HFFc6 (cell line): ENCODE measurements at places on chromosomes 1 and 21. TPM values are rescaled to one million over a fixed set of nuclear protein-coding genes. Genes with fewer than 3 reads are reported as not detected.

DNA sequence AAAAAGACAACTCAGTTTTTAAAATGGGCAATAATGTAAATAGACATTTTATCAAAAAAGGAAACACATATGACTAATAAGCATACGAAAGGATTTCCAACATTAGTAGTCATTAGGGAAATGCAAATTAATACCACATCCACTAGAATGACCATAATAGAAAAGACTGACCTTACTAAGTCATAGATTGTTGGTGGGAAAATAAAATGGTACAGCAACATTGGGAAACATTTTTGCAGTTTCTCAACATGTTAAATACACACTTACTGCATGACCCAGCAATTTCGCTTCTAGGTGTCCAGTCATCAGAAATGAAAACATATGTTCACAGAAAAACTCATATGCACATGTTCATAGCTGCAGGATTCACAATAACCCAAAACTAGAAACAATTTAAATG is 29.9 kb upstream of the SLC44A3 start:
- H3K27ac ChIP-seq: no peak overlapping the region
- DNase-seq: no peak
- H3K4me3 ChIP-seq: no peak overlapping the region
- peaks cover 48% of the 10 kb centered on the region for H3K4me1 ChIP-seq

GRCh38 chr1:101996825-101997465 is at the start of gene OLFM3:
TSS of gene OLFM3 (minus strand) at chr1:101996926.
- H3K27ac ChIP-seq: no peak within 1 kb of the TSS
- peak within 1 kb of the TSS; percentile 36; the same call in 1 of the 2 replicates for H3K4me3 ChIP-seq
- no peaks in the 10 kb centered on the region for H3K27me3 ChIP-seq

- peaks cover 4% of the 10 kb centered on the region; the same call in 1 of the 2 replicates for H3K4me1 ChIP-seq
- H3K27me3 ChIP-seq: peaks cover 19% of the 10 kb centered on the region
- H3K4me3 ChIP-seq: no peak overlapping the region
- H3K36me3 ChIP-seq: no peaks in the 10 kb centered on the region
- no peak overlapping the region for H3K27ac ChIP-seq
- DNase-seq: peak; percentile 4
Observed at GRCh38 chr1:23664837-23665795, 26.5 kb upstream of the RPL11 start.

DNA sequence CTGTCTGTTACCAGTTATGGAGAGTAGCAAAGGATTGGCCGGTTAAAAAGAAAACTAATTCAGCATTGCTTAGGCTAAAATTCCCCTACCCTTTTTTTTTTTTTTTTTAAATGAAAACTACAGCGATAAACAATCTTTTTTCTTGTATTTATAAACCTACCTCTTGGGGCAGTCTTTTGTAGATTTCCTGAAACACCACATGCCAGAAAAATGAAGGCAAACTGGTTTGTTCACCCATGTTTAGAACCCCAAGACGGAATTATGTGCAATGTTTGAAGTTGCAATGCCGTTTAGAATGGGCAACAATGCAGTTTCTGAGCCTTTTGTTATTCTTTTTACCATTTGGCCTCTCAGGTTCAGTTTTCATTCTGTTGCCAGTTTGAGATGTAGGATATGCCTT is 59.1 kb downstream of the PRDM2 start:
- H3K4me1 ChIP-seq: peaks cover 65% of the 10 kb centered on the region
- no peaks in the 10 kb centered on the region for H3K27me3 ChIP-seq
- H3K36me3 ChIP-seq: no peaks in the 10 kb centered on the region
- DNase-seq: no peak

DNA sequence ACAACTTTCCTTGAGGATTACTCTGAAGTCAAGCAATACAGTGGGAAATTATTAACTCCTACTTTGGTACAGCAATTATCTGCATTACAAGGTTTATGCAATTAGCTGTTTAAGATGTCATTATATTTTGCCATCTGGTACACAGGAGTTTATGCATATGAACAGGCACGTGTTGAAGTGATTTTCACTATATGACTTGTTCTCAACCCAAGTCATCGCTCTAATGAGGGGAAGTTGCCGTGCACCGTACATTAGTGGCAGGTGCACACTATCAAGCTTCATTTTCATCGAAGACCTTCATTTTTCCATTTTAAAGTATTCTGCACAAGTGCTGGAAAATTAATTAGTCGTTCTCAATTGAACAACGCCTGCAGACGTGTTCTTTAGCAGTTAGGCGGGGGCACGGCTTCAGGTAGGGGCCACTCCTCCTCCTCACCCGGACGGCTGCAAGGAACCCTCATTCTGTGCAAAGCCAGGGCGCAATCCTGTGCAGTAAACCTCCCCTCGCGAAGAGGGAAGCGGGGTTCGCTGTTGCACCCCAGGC is 39.8 kb upstream of the NFIA start:
- no peaks in the 10 kb centered on the region for H3K36me3 ChIP-seq
- peaks cover 2% of the 10 kb centered on the region for H3K27me3 ChIP-seq
- H3K4me3 ChIP-seq: peak overlapping the region; percentile 78; the same call in 1 of the 2 replicates

DNA sequence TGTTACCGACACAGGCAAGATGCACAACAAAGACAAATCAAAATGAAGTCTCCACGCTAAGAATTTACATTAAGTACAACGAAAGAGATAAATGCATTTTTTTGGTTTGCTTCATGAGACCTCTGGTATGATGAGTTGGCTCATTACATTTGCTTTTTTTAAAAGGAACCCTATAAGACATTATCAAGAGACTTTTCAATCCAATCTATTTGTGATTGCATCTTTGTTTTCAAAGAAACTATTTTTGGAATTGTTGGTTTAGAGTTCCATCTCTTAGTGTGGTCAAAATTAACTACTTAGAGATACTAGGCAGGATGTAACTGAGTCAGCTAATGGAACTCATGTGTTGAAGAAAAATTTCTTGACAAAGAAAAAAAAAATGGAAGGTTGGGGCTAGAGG is 200.1 kb downstream of the ZC3H11B start:
- H3K27me3 ChIP-seq: peaks cover 1% of the 10 kb centered on the region; the same call in 1 of the 2 replicates
- peak overlapping the region; percentile 54; the same call in 1 of the 2 replicates for H3K27ac ChIP-seq
- H3K4me1 ChIP-seq: peaks cover 18% of the 10 kb centered on the region; the same call in 1 of the 2 replicates
- H3K4me3 ChIP-seq: no peak overlapping the region

DNA sequence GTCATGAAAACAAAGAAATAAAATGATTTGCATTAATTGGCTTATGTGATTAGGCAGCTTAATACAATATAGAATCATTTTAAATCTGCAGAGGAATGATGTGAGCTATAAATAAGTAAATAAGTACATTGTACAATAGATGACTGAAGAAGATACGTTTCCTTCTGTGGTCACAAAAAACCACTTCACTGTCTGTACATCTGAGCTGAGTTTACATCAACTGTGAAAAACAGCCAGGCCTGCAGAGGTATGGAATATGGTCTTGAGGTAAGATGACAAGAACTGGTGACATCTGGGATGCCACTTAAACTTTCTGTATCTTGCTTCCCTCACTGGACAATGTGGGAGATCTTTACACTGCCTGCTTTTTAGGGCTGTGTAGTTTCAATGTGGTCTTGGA is 130.0 kb upstream of the BEND5 start:
- no peaks in the 10 kb centered on the region for H3K4me1 ChIP-seq
- DNase-seq: no peak
- no peaks in the 10 kb centered on the region for H3K27me3 ChIP-seq
- no peaks in the 10 kb centered on the region for H3K36me3 ChIP-seq
- no peak overlapping the region for H3K27ac ChIP-seq
- no peak overlapping the region for H3K4me3 ChIP-seq

- peaks cover 7% of the 10 kb centered on the region for H3K27me3 ChIP-seq
- H3K4me1 ChIP-seq: no peaks in the 10 kb centered on the region
- DNase-seq: peak; percentile 2
Observed at GRCh38 chr1:241336335-241336734, 20.7 kb downstream of the RGS7 start.

DNA sequence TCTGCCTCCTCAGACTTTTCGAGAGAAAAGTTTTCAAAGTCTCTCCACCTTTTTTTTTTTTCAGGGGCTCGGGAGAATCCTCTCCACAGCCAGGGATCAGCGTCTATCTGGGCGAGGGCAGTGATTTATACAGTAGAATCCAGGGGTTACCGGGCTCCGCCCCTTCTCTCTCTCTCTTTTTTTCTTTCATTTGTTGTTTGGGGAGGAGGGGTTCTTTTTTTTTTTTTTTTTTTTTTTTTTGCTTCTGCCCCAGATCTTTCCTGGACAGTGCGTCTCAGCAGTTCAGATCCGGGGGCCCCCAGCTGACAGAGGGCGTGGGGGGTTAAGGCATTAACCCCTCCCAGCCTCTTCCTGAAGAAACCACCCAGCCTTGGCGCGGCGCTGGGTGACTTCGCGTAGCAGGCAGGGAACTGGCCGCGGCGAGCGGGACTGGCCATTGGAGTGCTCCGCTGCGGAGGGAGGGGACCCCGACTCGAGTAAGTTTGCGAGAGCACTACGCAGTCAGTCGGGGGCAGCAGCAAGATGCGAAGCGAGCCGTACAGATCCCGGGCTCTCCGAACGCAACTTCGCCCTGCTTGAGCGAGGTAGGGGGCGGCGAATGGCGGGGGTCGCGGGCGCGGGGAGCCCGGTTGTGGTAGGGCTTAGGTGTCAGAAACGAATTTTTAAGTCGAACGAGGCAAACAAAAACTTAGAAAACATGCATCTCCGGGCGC is at the start of gene S1PR1:
Gene S1PR1, plus strand, starts transcription at position 504 of the 713 bp plus-strand sequence. CDS start 1,966 bp downstream, outside the sequence.
- H3K4me1 ChIP-seq: peaks cover 33% of the 10 kb centered on the region
- peak within 1 kb of the TSS; percentile 44 for H3K27ac ChIP-seq
- H3K36me3 ChIP-seq: peaks cover 8% of the 10 kb centered on the region
- peak within 1 kb of the TSS; percentile 90 for H3K4me3 ChIP-seq

GRCh38 chr1:235937123-235937522 is 70.4 kb upstream of the LYST start:
- H3K4me3 ChIP-seq: no peak overlapping the region
- H3K4me1 ChIP-seq: peaks cover 19% of the 10 kb centered on the region
- H3K36me3 ChIP-seq: no peaks in the 10 kb centered on the region
- peaks cover 4% of the 10 kb centered on the region; the same call in 1 of the 2 replicates for H3K27me3 ChIP-seq
- no peak for DNase-seq

- peaks cover 13% of the 10 kb centered on the region for H3K27me3 ChIP-seq
- no peaks in the 10 kb centered on the region for H3K4me1 ChIP-seq
- no peak for DNase-seq
- no peak overlapping the region for H3K27ac ChIP-seq
- no peak overlapping the region for H3K4me3 ChIP-seq
Observed at GRCh38 chr1:67250051-67250653, 57.5 kb upstream of the IL12RB2 start.

GRCh38 chr1:150557065-150557600 is 7.9 kb downstream of the ADAMTSL4 start:
- H3K27ac ChIP-seq: no peak overlapping the region
- peaks cover 32% of the 10 kb centered on the region for H3K4me1 ChIP-seq
- DNase-seq: no peak
- H3K36me3 ChIP-seq: peaks cover 6% of the 10 kb centered on the region
- no peak overlapping the region for H3K4me3 ChIP-seq

DNA sequence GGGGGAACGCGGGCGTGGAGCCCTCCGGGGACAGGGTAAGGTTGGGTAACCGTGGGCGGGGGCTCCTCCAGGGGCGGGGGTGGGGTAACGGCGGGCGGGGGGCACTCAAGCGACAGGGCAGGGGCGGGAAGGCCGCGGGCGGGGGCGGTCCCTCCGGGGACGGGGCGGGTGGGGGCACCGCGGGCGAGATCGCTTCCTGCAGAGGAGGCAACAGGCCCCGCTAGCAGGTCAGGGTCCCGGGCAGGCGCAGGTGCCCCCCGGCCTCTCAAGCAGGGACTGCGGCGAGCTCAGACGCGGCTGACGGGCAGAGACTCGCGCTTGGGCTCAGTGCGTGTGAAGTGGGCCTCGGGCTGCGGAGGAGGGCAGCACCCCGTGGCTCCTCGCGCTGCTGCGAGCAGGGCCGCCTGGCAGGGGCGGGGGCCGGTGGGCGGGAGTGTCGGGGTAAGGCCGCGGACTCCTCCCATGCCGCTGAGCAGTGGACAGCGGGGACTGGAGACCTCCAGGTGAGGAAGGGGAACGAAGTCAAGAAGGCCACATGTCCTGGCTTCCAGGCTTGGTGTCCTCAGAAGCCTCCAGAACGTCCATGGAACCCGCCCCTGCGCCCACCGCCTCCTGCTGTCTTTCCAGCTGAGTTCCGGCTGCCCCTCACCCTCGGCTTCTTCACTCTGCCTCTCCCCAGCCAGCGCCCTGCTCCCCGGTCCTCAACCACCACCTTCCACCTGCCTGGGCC is 627 bp upstream of the GNB1 start:
- peaks cover 19% of the 10 kb centered on the region for H3K36me3 ChIP-seq
- peak overlapping the region; percentile 67 for H3K27ac ChIP-seq
- DNase-seq: peak; percentile 18
- peak overlapping the region; percentile 89 for H3K4me3 ChIP-seq

DNA sequence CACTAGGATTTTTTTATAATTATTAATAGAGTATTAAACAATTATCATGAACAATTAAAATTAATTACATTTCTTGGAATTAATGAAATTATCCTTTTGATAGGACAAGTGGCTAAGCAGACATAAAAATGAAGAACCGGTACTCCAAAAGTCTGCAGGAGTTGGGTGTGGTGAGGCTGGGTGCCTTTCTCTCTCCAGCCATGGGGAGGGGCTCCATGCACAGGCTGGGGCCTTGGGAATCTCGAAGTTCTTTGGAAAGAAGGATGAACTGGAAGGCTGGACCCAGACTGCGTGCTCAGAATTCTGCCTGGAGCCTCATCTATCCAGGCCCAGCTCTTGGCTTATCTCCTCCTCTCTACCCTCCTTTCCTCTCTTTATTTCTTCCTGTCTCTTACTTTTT is 94.1 kb downstream of the ACTL8 start:
- H3K27me3 ChIP-seq: peaks cover 17% of the 10 kb centered on the region
- H3K4me1 ChIP-seq: no peaks in the 10 kb centered on the region
- no peaks in the 10 kb centered on the region for H3K36me3 ChIP-seq
- no peak overlapping the region for H3K4me3 ChIP-seq
- no peak for DNase-seq

GRCh38 chr1:119771770-119772169 is 3.1 kb upstream of the HMGCS2 start:
- H3K4me1 ChIP-seq: peaks cover 11% of the 10 kb centered on the region
- H3K27me3 ChIP-seq: peaks cover 5% of the 10 kb centered on the region
- no peak for DNase-seq
- H3K36me3 ChIP-seq: no peaks in the 10 kb centered on the region
- H3K27ac ChIP-seq: no peak overlapping the region

DNA sequence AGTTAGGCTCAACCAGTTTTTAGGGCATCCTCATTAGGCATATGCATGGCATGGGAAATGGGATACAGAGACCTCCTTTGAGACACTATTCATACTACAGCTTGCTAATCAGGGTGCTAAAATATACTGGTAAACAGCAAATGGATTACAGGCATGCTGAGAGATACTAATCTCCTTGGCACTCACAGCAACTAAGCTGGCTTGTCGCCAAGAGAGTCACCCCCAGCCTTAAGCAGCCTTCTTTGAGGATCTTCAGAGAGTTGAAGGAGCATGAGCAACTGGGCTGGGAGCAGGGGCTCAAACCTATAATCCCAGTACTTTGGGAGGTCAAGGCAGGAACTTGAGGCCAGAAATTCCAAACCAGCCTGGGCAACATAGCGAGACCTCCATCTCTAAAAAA is 120.1 kb upstream of the NR5A2 start:
- no peak overlapping the region for H3K4me3 ChIP-seq
- H3K4me1 ChIP-seq: peaks cover 9% of the 10 kb centered on the region
- no peak for DNase-seq
- H3K36me3 ChIP-seq: no peaks in the 10 kb centered on the region
- H3K27ac ChIP-seq: no peak overlapping the region
- H3K27me3 ChIP-seq: no peaks in the 10 kb centered on the region; the same call in none of the 2 replicates

Gene SLAMF6
- total RNA-seq: not detected in 3 replicates

Gene CFHR5
- total RNA-seq: not detected in 3 replicates

Gene HES3
- not detected in 3 replicates for total RNA-seq

Gene UBR4
- 74.2 and 108 TPM in 2 replicates for total RNA-seq

Gene TNN
- not detected in 3 replicates for total RNA-seq

Gene KLHDC7A
- not detected in 3 replicates for total RNA-seq

Gene OR2T2
- total RNA-seq: not detected in 3 replicates

Gene B3GALT2
- 0.37 and 0.99 TPM in 2 replicates for total RNA-seq

Gene ZNF648
- not detected in 3 replicates for total RNA-seq
